ENCODE measurements at places on chromosomes 12 and 14.

DNA sequence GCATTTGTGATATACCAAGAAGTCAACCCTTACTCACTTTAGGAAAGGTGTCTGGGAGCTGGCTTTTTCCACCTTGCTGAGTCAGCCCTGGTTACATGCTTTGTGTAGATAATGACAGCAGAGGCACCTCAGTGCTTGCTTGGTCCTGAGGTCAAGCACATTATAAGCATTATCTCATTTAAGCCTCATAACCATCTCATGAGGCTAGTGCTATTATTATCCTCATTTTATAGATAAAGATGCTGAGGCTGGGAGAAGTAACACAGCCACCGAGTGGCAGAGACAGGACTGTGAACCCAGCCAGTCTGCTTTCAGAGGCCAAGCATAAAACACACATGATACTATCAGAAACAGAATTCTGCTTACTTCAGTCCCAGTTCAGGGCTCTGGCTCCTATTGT, 29.4 kb downstream of the MAX start:
- DNase-seq: no peak

DNA sequence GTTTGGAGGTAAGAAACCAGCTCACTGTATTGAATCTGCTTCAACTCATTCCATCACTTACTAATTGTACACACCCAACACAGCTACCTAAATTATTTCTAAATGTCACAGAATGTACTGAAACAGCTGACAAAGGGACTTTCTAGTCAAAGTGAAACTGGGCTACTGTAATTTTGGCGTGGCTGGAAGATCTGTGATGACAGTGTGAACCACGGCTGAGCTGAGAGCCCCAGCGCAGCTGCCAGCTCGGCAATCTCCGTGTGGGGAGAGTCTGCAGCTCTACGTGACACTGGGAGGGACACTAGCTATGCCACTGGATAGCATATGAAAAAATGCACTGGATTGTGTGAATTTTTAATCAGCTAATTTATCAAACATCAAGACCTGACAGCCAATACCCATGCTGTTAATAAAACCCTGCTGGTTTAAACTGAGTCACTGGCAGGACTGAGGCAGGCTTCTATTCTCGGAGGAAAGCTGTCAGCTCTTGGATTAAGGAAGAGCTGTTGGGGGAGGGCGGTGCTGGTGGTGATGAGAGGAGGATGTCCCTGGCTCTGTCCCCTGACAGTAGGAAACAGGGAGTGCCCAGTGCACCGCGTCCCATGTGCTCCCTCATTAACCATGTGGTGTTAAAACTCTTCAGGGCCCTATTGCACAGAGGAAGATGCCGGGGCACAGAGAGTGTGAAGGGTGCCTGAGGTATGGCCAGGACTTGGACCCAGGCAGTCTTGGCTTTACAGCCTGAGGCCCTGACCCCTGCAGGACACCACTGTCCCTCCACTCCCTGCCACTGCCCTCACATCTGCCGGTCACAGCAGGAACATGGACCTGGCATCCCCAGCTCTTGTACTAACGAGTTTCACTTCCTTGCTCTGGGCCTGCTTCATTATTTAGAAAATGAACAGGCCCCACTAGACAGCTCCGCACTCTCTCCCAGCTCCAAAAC, 13.3 kb downstream of the SLC15A4 start:
- DNase-seq: no peak

DNA sequence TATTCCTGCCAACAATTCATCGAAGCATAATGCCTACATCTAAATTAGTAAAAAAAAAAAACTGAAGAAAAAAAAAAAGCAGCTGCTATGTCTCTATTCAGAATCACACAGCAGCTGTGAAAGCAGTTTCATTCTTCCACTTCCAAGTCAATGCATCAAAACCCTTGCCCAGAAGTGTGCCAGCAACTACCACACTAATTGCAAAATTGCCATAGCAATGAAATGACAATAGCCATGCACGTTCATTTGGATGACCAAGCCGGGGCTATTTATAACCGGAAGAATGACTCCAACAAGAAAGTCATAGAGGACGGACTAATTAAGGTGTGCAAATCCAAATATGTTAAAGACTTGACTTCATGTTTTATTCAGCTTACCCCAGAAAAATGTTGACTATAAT, 42.5 kb downstream of the SLC2A13 start:
- no peak for DNase-seq

DNA sequence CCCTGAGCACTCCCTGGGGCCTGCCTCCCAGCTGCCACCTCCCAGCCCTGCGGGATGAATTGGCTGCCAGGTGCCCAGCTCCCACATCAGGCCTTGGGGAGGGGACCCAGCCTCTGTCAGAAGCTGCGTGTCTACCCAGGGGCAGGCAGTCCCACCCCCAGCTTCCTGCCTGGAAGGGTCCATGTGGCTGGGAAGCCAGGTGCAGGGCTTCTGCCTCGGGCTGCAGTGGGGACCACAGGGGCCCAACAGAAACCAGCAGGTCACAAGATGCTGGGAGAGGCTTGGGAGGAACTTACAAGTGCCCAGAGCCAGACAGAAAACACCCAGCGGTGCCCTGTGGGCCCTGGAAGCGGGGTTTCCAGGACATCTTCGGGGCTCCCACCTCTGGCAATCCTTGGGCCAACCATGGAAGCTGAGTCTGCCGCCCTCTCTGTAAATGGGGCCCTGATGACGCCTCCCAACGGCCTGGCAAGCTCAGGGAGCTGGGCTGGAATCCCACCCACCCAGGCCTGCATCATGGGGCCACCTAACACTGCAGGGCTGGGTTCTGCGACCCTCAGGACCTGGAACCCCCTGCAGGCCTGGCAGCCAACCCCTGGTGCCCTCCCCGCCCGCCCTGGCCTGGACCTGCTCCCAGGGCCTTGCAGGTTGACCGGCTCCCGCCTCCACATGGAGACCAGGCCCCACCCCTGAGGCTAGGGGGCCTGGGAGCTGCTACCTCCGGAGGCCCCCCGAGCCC, 36.6 kb downstream of the CCNK start:
- DNase-seq: no peak

DNA sequence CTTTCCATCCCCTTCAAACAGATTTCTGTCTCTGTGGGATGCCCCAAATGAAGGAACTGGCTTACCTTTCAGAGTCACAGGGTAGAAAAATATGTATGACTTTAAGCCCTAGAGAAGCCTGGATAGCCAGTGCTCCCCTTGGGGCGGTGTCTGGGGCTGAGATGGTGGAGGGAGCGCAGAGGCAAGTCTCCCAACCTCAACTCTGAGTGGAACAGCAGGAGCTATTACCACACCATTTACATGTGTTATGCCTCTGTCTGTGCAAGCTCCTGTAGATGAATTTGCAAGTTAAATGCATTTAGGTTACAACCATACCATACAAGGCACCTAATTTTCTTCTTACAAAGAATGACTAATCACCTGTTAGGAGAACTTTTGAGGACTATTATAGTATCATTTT, 50.4 kb upstream of the CLMN start:
- no peak for DNase-seq

DNA sequence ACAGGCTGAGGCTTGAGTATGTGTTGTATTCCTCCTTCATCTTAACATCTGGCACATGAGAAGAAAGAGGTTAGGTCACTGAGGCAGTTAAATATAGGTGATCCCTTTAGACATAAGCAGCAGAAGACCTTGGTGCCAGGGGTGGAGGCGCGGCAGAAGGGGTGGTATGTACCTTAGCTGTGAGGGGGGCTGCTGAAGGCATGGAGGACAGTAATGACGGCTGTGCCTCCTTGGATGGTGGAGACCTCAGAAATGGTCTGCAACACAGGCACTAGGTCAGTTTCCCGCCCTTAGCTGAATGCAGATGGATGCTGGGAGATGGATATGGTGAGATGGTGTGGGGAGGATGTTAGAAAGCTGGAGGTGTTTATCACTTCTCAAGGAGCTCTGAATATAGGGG, 1.5 kb upstream of the PNMA1 start:
- no peak for DNase-seq

Data from T-helper 22 cell (primary cell).